Bronchial epithelial cell (primary cell): ENCODE measurements at places on chromosomes 2 and 18. TPM values are rescaled to one million over a fixed set of nuclear protein-coding genes. Genes with fewer than 3 reads are reported as not detected.

The TWSG1 gene
- total RNA-seq, result 25.8 and 31.5 TPM in 2 replicates

DNA sequence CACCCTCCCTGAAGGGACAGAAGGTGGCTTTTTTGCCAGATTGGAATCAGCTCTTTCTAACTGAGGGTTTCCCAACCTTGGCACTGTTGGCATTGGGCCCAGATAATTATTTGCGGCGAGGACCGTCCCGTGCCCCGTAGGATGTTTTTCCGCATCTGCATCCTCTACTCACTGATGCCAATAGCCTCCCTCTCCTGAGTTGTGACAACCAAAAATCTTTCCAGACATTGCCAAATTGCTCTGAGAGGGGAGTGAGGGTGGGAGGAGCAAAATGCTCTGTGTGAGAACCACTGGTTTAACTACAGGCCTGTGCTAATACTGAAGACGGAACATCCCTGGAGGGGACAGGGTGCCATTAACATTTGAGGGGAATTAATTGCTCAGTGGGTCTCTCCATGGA lies 33.6 kb upstream of the GLI2 start:
- DNase-seq, result no peak

DNA sequence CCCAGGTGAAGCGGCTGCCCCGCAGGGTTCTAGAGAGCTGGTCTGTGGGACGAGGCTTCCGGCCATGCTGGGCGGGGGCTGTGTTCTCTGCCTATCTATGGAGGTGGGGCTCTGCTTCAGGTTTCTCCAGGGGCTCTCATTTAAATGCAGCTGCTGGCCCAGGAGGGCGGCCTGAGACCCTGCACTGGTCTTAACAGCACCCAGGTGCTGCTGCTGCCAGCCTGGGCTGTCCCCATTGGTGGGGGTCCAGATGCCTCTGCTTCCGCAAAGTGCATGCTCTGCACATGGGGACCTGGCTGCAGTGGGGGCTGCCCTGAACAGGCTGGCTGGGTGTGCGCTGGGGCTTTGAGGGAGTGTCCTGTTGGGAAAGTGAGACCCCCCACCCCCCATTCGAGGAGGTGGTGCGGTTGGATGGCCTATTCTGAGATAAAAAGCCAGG lies 29.7 kb upstream of the ALLC start:
- no peak for DNase-seq

The CTNNA2 gene
- not detected in 2 replicates for total RNA-seq

- peak; percentile 90 for DNase-seq
Observed at GRCh38 chr2:43491065-43491639, 104.7 kb downstream of the THADA start.
